NCI-H774 (cell line): ENCODE measurements at places on chromosomes 2 and 18.

DNA sequence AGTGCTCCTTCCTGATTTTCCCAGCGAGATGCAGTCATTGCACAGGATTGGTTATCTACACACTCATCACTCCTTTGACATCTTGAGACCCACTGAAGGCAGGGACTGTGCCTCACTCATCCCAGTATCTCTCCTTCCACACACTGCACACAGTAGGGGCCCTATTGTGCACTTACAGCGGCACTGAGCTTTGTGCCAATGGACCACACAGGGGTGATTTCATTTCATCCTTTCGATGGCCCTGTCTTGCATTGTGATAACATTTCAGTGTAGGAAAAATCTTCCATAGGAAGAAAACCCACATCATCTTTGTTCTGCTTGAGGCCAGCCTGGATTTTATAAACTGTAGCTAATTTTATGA lies 11.0 kb upstream of the LRRFIP1 start:
- no peak for DNase-seq

DNA sequence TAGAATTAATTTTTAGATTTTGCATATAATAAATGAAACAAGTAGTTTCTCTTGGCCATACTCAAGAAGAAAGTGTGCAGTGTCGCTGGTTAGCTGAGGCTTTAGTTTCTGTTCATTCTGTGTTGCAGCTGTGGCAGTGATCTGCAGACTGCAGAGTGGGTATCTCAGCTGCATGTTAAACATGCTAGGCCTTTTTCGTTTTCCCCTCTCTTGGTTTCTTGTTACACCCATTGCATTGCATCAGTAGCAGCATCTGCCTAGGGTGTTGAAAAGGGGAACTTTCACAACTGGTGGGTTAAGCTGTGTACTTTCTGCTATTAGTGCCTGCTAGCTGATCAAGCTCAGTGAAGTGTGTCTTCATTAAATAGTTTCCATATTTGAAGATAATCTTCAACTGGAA lies 51.3 kb downstream of the ACSL3 start:
- no peak for DNase-seq

GRCh38 chr2:191150600-191151330 lies at the start of gene STAT4:
Gene STAT4 (minus strand): TSS chr2:191150994. CDS start chr2:191148203, 2,791 bp downstream.
- peak; percentile 9 for DNase-seq

- DNase-seq = no peak
Observed at GRCh38 chr2:16330571-16330970, 335.1 kb downstream of the CYRIA start.

DNA sequence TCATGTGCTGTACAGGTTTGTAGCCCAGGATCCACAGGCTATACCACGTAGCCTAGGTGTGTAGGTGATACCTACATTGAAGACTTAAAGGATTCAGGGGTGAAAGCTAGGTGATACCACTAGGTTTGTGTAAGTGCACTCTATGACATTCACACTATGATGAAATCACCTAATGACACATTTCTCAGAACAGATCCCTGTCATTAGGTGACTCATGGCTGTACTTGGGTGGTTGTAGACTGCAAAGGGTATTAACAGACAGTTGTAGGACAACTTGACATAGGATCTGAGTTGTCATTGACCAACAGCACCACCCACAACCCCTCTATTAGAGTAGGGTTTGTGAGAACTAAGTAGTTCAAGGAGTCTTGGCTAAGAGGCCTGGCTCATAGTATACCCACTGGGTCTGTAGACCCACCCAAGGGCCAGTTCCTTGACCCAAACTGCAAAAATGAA lies 27.7 kb upstream of the SMCHD1 start:
- no peak for DNase-seq

DNA sequence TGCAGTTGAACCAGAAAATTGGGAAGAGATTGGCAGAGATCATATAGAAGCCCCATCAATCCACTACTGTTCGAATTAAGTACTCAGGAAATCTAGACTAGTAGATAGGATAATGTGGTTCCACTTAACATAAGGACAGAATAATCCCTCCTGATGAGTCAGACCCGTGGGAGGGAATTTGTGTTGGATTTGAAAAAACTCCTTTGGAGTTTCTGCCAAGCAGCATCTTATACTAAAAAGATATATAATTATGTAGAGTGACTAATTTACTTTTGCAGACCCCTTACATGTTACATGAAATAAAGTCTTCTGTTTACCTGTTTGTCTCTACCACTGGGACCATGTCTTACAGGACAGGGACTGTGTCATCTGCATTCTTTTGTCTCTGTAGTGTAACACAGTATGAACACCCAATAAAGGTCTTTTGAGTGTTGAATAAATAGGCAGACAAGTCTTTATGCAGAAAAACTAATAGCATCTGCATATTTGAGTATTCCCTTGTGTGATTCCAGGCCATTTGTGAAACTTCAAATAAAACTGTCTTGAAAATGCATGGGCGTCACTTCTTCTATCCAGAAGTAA lies 122.6 kb upstream of the DNAJC10 start:
- no peak for DNase-seq
